ENCODE measurements at places on chromosomes 1 and 21.

GRCh38 chr1:27669876-27670275, 2.1 kb downstream of the IFI6 start:
- no peak for DNase-seq

- DNase-seq = peak; percentile 41
These were observed 61.1 kb upstream of the RAB4A start for GRCh38 chr1:229209816-229210215.

GRCh38 chr1:226738421-226738994, 574 bp downstream of the ITPKB start:
- DNase-seq = peak; percentile 39

GRCh38 chr1:53835491-53835890, 2.6 kb downstream of the NDC1 start:
- peak; percentile 19 for DNase-seq

- peak; percentile 84 for DNase-seq
These were observed 498.1 kb downstream of the LMO4 start for GRCh38 chr1:87826681-87827251.

DNA sequence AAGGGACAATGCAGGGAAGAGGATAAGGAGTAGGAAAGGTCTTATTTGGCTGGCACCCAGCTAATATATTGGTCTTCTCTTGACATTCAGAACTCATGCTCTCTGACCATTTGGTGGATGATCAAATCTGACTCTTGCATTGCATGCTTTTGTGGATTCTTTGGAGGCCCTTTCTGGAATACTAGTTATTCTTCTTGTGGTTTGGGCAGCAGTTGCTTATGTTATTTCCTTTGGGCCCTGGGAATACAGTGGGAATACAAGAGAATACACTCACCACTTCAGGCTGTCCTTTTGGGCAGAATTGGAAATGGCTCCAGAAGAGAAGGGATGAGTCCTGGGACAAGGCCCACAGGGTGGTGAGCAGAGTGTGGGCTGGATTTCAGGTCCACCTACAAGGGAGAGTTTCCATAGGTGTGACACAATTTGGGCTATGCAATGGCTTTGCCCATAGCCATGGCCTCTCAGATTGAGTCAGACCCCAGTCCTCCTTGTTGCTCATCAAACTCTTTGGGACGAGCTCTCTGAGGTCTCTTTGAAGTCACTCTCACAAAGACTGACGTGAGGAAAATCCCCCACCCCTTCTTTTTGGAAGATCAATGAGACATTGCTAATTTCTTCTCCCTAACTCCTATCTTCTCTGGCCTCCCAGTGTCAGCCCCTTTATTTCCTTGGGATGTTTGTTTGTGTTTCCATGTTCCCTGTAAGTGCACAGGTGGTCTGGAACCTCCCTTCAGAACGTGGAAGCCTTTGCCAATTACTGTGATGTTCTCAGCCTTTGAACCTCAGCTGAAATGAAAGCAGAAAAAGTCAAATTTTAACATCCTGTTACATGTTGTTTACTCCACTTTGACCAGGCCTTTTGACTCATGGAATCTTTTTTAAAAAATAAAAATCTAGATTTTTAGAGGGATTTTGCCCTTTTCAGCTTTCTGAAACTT, 19.4 kb downstream of the HSD11B1 start:
- peak; percentile 47 for DNase-seq

GRCh38 chr1:14328685-14329084, 269.8 kb upstream of the KAZN start:
- DNase-seq = no peak

DNA sequence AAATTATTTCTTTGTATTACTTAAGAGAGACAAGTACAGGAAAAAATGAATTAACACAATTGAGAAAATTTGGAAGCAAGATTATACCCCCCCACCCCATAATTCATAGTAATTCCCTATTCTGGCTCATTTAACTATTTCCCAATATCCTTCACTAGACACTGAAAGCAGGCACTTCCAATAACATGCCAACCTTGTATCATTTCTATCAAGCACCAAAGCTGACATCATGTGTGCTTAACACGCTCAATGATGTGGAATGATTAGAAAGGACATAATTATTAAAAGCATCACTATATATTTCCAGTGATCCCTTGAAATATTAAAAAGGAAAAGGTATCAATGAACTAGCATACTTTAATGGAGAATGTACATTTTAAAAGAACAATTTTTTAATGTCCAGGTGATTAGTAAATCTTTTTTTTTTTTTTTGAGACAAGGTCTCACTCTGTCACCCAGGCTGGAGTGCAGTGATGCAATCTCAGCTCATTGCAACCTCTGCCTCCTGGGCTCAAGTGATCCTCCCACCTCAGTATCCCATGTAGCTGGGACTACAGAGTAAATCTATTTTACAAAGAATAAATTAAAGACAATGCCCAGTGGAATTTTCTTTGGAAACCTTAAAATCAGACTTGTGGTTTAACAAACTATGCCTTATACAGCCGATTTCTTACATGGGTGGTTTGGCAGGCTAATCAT, 443.9 kb downstream of the DSCAM start:
- no peak for DNase-seq

GRCh38 chr1:187629075-187629474, 800.3 kb downstream of the PLA2G4A start:
- DNase-seq = no peak

- no peak for DNase-seq
These were observed 241.9 kb upstream of the RUNX1 start for GRCh38 chr21:35291034-35291433.

- no peak for DNase-seq
These were observed 2.4 kb downstream of the PARP1 start for GRCh38 chr1:226405411-226405988.

GRCh38 chr1:92544756-92545165, 58.0 kb upstream of the GFI1 start:
- no peak for DNase-seq

DNA sequence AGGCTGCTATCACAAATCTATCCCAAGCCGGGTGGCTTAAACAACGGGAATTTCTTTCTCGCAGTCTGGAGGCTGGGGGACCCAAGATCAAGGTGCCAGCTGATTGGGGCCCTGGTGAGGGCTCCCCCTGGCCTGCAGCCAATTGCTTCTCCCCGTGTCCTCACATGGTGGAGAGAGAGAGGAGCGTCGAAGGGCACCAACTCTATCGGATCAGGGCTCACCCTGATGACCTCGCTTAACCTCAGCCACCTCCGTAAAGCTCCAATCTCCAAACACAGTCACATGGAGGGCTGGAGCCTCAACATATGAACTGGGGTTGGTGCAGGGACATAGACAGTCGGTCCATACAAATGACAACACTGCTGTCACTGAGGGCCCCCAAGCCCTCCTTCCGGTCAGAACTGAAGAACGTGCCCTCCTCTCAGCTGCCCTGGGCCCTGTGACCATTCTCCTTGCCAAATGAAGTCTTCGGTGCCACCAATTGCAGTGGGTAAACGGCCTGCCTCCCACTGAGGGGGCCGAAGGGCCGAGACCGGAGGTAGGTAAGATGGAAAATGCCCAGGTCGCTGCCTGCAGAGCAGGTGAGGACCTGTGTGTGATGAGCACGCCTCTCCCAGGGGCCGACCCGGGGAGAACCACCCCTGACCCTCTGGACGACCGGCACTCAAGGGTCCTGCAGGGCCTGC, 211.0 kb downstream of the TOMM20 start:
- DNase-seq = no peak

GRCh38 chr1:41492341-41492848, 7.9 kb upstream of the EDN2 start:
- peak; percentile 31 for DNase-seq

- no peak for DNase-seq
These were observed 36.5 kb downstream of the YY1AP1 start for GRCh38 chr1:155651861-155652661.

DNA sequence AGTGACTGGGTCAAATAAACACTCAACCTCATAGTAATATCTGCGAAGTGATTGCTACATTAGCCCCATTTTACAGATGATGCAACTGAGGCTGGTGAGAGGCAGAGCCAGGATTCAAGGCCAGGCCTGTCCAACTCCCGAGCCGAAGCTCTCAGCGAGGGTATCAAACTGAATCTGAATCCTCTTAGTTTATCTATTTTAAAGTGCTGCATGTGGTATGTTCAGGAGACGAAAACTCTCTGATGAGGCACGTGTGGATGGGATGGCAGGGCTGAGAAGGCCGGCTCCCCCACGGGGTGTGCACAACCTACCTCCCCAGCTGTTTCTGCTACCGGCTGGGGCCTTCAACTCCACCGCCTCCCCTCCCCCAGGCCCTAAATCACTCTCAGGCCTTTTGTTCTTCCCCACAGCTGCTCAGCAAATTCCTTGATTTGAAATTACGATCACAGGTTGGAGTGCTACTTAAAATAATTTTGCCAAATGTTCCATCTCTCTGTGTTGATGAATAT, 171.8 kb downstream of the TOMM20 start:
- no peak for DNase-seq

- DNase-seq = peak; percentile 68
These were observed 48.5 kb downstream of the BRINP3 start for GRCh38 chr1:190429141-190429540.

DNA sequence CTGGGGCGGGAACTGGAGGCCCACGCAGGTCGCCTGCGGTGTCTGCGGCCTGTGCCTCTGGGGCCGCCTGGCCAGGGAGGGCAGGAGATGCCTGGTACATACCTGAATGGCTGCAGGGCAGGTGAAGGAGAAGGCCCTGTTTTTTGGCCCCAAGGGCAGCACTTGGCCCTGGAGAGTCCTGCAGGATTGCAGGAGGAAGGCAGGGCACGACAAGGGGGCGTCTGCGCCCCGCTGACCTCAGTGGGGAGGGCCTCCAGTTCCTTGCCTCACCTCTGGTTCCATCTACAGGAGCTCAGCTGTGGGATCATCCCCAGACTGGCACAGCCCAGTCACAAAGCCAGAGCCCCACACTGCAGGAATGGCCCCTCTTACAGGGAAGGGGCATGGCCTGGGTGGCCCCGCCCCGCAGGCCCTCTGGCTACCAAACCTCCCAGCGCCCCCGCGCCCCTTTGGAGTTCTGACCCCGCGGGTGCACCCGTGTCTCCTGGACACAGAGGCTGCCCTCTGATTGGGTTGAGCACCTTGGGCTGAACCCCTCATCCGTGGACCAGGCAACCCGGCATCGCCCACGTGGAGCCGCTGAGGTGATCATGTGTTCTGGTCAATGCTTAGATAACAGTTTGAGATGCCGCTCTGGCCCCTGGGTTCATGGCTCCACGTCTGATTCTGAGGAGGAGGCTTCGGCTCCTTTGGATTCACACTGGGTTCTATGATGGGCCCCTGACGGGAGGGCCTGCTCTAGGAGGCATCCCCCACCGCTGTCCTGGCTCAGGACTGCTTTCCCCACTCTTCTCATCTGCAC, 1.3 kb upstream of the PEX10 start:
- DNase-seq = no peak

GRCh38 chr1:78143673-78144072, 97.9 kb downstream of the GIPC2 start:
- no peak for DNase-seq

DNA sequence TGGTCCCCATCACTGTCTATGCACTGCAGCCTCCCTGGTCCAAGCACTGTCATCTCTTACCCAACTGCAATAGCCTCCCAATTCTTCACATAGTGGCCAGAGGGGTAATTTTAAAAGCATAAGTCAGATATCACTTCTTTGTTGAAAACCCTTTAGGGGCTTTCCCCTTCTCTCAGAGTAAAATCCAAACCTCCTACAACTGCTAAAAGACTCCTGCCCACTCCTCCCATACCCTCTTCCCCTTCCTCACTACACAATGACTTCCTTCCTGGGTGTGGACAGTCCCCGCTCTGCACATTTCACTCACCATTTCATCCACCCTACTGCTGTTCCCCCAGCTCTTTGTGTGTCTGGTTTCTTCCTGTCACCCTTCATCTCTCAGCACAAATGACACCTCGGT, 8.3 kb downstream of the MCOLN2 start:
- no peak for DNase-seq
